NCI-H1092 (cell line): ENCODE measurements at places on chromosomes 6 and 20.

DNA sequence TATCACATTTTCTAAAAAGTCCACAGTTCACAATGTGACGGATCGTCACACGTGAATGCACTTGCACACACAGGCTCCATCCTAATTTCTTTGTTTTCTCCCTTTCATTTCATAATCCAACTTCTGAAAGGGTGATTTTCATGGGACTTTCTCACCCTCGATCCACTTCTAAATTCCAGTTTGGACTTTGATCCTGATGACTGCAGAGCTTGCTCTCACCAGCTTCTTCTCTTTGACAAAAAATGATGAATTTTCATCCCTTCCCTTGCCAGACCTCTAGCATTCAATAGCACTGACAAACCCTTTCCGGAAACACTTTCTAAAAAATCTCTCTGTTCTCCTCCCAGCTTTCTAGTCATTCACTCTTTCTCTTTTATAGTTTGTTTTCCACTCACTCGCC, 341.2 kb downstream of the SYNE1 start:
- DNase-seq, result no peak

- no peak for DNase-seq
Observed at GRCh38 chr6:64294034-64294433, 658.4 kb downstream of the PHF3 start.

GRCh38 chr6:4294636-4295035, 159.3 kb upstream of the ECI2 start:
- DNase-seq, result no peak

GRCh38 chr20:3876676-3877075, 12.5 kb upstream of the PANK2 start:
- no peak for DNase-seq

DNA sequence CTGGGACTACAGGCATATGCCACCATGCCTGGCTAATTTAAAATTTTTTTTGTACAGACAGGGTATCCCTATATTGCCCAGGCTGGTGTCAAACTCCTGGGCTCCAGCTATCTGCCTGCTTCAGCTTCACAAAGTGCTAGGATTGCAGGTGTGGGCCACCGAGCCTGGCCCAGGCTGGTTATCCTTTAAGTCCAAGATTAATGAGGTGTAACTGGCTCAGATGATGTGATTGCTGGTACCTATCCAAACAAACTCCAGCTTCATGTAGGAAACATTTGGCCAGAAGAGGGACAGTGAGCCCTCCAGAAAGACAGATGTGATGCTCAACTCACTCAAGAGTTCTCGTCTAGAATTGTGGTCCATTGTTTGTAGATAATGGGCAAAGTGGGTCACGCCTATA, 9.2 kb upstream of the ZNF318 start:
- DNase-seq, result no peak

- DNase-seq, result no peak
Observed at GRCh38 chr6:34152806-34153520, 7.1 kb upstream of the GRM4 start.

DNA sequence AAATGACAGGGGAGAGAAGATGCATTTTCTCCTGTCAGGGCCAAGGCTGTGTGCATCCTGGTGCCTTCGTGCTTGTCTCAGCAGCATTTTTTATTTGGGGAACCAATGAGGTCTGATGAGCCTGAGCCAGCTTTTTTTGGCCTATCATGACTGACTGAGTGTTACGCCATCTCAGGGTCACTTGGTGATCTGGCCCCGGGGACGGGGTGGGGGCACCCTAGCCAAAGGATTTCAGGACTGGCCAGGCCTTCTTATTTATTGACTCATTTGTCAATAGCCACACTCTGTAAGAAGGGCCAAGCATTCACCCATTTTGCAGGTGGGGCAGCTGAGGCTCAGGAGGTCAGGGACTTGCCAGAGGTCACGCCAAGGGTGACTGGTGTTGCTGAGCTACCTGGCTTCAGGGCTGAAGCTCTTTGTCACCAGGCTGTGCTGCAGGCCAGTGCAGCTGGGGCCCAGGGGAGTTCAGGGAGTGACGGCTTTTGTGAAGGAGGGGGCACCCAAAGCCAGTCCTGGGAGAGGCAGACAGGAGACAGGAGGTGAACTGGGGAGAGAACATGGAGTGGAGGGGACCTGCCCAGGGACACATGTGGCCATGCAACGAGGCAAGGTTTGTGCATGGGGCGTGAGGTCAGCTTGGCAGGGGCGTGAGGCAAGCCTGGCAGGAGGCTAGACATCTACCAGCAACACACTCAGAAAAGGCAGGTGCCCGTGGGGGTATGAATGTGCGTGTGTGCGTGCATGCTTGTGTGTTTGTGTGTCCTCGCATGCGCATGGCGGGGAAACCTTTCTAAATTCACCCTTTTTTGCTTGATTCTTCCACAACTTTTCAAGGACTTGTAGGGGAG, 31.1 kb downstream of the VSTM2L start:
- DNase-seq, result no peak

DNA sequence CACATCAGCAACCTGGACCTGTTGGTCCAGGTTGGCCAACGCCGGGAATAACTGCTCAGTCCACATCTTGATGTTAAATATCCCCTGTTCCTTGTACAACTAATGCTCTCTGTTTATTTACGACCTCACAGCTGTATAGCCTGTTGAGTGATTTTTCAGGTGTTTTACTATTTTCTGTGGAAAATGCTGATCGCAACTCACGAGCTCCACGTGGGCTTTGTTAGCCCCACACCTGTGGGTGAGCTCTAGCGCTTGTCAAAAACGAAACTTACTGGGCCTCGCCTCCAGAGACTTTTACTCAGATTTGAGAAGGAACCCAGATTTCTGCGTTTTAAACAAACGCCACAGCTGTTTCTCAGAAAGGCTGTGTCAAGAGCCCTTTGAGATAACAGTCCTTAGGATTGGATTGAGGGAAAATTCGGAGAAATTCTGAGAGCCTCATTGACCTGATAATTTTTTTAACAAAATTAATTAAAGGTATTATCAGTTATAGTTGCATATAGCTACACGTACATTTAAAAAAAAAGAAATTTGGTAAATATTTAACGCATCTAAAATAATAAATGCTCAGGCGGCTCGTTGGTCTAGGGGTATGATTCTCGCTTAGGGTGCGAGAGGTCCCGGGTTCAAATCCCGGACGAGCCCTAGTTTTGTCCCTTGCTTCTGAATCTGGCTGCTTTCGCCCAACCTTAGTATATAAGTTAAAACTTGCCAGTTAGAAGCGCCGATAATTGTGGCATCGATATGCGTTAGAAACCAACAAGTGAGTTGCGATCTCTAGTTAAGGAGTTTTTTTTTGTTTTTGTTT, 16.7 kb downstream of the HMGN4 start:
- DNase-seq, result no peak

DNA sequence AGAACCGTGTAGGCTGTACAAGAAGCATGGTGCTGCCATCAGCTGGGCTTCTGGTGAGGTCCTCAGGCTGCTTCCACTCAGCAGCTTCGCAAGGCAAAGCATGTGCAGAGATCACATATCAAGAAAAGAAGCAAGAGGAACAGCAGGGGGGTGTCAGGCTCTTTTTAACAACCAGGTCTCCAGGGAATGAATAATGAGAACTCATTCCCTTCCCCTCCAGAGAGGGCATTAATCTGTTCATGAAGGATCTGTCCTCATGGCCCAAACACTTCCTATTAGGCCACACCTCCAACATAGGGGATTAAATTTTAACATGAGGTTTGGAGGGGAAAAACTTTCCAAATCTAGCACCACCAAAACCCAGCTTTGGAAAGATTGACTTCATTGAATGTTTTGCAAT, 20.0 kb downstream of the GINM1 start:
- no peak for DNase-seq

- DNase-seq, result no peak
Observed at GRCh38 chr6:15673666-15674065, 10.8 kb upstream of the DTNBP1 start.

GRCh38 chr6:164290101-164290500, 875.6 kb downstream of the QKI start:
- no peak for DNase-seq

DNA sequence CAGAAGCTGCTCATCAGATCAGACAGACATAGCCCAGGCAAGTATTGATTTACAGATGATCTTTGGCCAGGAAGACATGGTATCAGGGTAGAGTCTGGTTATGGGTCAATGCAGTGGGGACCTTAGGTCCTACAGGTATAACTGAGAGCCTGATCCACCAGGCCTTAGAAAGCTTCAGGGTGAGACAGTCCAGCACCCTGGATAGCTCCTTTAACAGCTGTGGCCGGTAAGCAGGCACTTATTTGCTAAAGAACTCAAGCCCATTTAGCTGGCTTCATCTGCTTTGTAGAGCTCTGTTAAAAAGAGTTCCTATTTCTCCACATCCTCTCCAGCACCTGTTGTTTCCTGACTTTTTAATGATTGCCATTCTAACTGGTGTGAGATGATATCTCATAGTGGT, 39.6 kb downstream of the ESR1 start:
- no peak for DNase-seq

GRCh38 chr6:17585766-17586490, 14.2 kb upstream of the FAM8A1 start:
- no peak for DNase-seq

DNA sequence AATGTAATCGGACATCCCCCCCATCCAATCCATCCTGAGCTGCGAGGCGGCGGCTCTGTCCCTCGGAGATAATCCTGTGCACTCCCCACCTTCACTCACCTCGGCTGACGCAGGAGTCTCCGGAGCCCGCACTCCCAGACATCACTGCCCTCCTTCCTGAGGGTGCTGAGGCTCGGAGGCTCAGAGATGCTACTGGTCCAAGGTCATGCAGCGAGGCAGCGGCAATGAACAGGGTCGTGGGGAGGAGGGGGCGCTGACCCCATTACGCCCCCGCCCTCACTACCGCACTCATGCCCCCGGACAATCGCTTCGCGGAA, 485 bp downstream of the ADISSP start:
- no peak for DNase-seq

DNA sequence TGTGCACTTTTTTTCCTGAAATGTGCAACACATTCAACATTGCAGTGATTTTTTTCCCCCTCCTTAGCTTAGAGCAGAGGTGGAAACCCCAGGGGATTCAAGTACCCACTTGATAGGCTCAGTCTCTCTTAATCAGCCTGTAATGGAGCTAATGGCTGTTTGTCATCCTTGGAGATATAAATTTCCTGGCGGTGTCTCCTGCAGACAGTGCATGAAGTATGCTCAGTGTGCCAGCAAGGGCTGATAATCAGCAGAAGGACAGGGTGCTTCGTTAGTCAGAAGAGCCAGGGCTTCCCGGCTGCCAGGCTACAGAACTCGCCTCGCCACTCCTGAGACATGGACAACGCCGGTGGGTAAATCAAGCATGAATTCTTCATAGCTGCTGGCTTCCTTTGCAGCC, 69.8 kb upstream of the PHACTR2 start:
- no peak for DNase-seq

- no peak for DNase-seq
Observed at GRCh38 chr20:51128198-51128597, 105.3 kb upstream of the KCNG1 start.
